ENCODE measurements at places on chromosomes 13 and 19.
A peak's percentile ranks its signal among the peaks of the same experiment; 100 is the strongest.

DNA sequence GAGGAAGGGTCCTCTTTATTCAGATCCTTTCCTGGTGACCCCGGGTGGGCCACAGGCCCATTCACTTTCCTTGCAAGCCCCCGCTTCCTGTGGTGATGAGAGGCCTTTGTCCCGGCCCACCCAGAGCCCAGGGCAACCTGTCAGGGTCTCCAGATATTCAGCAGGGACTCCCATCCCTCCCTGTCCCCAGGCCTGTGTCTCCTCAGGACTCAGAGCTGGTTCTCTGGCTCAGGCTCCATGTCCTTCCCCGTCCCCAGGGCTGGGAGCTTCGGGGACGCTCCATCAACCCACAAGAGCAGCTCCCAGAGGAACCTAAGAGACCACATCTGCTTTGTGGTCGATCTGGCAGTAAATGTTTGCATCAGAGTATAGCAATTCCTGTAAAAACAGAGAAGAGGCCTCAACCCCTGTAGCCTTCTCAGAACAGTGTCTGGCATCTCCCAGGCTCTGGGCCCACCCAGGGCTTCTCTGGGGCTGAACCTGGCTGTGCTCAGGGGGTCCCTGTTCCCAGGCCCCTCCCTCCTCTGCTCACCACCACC, 7.8 kb downstream of the CEACAM4 start:
- no peak for DNase-seq

GRCh38 chr13:29961036-29961670, 110.7 kb upstream of the UBL3 start:
- DNase-seq, result no peak

GRCh38 chr13:44104197-44104490, 224.4 kb downstream of the LACC1 start:
- no peak for DNase-seq

GRCh38 chr19:38949580-38950367, 19.0 kb downstream of the MRPS12 start:
- peak; percentile 90 for DNase-seq

GRCh38 chr19:31177246-31177645, 172.0 kb downstream of the TSHZ3 start:
- no peak for DNase-seq

DNA sequence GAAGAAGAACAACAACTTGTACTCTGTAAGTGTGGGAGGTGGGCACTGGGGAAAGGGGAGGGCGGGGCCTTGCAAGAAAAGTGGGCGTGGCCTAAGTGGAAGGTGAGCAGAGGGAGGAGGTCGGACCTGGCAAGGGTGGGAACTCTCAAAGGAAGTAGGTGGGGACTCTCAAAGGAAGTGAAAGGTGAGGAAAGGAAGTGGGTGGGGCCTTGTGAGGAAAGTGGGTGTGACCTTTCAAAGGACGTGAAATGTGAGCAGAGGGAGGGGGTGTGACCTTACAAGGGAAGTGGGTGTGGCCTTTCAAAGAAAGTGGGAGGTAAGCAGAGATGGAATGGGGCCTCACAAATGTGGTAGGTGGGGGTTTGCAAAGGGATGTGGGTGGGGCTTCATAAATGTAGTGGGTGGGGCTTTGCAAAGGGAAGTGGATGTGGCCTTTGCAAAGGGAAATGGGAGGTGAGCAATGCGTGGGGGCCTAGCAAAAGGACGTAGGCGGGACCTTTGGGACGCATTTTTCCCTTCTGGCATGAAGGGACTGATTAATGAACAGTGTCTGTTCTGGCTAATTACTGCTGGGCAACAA, 25.9 kb downstream of the ACSBG2 start:
- peak; percentile 67 for DNase-seq

Data from GM10248 (cell line).